Tongue (tissue), 3 donors: ENCODE measurements at places on chromosomes 6 and 20.
A peak's percentile ranks its signal among the peaks of the same experiment; 100 is the strongest.

- peak; percentile 86 for DNase-seq
Measured at GRCh38 chr20:8118039-8118438, 14.0 kb upstream of the PLCB1 start.

- no peak for DNase-seq
Measured at GRCh38 chr6:14727494-14728395, 518.1 kb upstream of the JARID2 start.

- DNase-seq: no peak
Measured at GRCh38 chr20:50838322-50838625, 43.4 kb downstream of the BCAS4 start.

GRCh38 chr6:117328005-117328389, 62.6 kb downstream of the VGLL2 start:
- DNase-seq: no peak

GRCh38 chr20:24990810-24991252, 1.7 kb downstream of the APMAP start:
- DNase-seq: no peak
